Adrenal gland (tissue), 19 donors: ENCODE measurements at places on chromosomes 2 and 18. TPM values are rescaled to one million over a fixed set of nuclear protein-coding genes. Genes with fewer than 3 reads are reported as not detected.
A peak's percentile ranks its signal among the peaks of the same experiment; 100 is the strongest.

Gene ANTXR1
- polyA plus RNA-seq: 33.7 TPM

Gene CHRNG
- 0.08 TPM for polyA plus RNA-seq

Gene CHN1
- polyA plus RNA-seq: 11.9 TPM

Gene C1GALT1C1L
- 3.8 TPM for polyA plus RNA-seq

Gene ARHGEF4
- polyA plus RNA-seq: 4.2 TPM

Gene CCDC74B
- polyA plus RNA-seq: 3.9 TPM

Gene RESP18
- not detected for polyA plus RNA-seq

Gene CASP10
- 2.5 TPM for polyA plus RNA-seq

Gene MAP2
- polyA plus RNA-seq: 6.3 TPM

Gene ZSWIM2
- not detected for polyA plus RNA-seq

DNA sequence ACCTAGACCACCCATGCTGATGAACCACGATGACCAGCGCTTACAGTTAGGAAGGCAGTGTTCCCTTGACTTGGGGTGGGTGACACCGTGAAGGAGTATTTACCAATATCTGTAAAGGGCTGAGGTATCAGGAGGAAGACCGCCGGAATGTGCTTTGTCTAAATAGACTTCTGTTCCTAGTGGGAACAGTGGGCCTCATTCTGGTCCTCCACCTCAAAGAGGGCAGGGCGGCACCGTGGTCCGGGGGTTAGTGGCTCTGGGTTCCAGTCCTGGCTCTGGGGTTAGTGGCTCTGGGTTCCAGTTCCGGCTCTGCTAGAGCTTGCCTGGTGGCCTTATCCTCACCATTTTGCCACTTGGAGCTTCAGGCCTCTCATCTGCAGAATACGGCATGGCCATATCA, 91.6 kb upstream of the SMAD2 start:
- no peak overlapping the region for H3K27ac ChIP-seq
- no peaks in the 10 kb centered on the region for H3K36me3 ChIP-seq
- DNase-seq: no peak
- no peak overlapping the region for H3K4me3 ChIP-seq

DNA sequence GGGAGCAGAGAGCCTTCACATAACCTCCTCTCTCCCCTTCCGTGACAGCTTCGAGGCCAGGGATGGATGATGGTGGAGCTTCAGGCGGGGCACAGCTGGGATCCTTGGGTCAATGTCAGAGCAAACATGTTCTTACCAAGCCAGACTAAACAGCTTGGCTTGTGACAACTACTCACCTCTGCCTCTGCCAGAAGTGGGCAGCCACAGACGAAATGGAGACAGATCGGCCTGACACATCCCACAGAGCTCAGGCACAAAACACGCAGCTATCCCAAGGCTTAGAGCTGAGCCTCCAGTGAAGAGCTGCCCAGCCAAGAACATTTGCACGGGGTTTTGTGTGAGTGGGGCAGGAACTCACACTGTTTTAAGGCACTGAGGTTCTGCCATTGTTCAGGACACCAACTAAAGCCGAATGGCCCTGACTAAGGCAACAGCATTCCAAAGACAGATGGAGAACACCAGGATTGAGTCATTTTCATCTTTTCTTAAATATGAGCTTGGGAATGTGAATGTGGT, 12.8 kb downstream of the PXDN start:
- peaks cover 13% of the 10 kb centered on the region for H3K4me1 ChIP-seq
- H3K27me3 ChIP-seq: no peaks in the 10 kb centered on the region
- no peak overlapping the region for H3K27ac ChIP-seq

DNA sequence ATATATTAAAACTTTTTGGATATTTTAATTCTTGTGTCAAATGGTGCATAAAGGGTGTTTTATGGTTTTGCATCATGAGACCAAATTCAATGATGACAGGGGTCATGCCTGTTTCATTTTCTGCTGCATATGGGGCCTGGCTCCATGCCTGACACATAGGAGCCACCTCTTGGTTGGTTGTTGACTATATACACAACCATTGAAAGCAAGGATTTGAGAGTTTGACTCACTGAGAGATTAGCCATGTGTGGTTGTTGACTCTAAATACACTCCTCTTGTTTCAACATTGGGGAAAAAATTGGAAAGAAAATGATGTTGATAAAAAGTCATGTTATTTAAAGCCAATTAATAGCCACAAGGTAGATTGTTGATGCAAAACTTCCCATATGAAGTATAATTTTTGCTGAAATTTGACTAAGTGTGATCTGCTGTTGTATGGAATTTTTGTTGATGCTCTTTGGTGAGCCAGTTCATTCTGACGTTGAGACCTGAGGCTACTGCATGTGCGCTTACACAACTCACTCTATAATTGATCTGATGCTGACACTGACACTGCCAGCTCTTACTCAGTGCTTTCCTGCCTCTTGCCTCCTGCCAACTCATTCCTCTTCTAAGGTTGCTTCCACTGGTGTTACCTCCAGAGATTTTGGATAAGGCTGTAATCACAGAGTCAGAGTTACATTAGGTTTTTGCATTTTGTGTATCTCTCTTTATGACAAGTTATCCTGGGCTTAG, 446.2 kb upstream of the SLC14A2 start:
- no peaks in the 10 kb centered on the region for H3K36me3 ChIP-seq
- H3K27ac ChIP-seq: no peak overlapping the region
- no peak overlapping the region for H3K4me3 ChIP-seq
- H3K27me3 ChIP-seq: no peaks in the 10 kb centered on the region

DNA sequence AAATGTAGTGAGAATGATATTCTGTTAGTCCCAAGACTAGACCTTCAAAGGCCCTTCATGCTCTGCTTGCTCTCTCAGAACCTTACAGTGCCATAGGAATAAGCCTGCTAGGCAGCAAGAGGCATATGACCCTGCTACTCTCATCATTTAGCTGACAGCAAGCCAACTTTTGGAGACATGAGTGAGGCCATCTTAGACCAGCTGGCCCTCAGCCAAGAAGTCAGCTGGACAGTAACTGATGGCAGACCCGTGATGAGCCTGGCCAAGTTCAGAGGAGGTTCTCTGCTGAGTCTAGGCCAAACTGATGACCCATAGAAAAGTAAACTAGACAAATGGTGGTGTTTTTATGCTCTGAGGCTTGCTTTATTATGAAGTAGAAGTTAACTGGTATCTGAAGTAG, 82.6 kb downstream of the C18orf54 start:
- H3K4me1 ChIP-seq: no peaks in the 10 kb centered on the region
- no peak overlapping the region for H3K4me3 ChIP-seq
- no peak for DNase-seq
- no peaks in the 10 kb centered on the region for H3K36me3 ChIP-seq

GRCh38 chr2:195498176-195498575, 158.8 kb upstream of the SLC39A10 start:
- no peak overlapping the region for H3K4me3 ChIP-seq
- H3K27ac ChIP-seq: no peak overlapping the region
- no peaks in the 10 kb centered on the region for H3K27me3 ChIP-seq
- no peaks in the 10 kb centered on the region for H3K4me1 ChIP-seq

DNA sequence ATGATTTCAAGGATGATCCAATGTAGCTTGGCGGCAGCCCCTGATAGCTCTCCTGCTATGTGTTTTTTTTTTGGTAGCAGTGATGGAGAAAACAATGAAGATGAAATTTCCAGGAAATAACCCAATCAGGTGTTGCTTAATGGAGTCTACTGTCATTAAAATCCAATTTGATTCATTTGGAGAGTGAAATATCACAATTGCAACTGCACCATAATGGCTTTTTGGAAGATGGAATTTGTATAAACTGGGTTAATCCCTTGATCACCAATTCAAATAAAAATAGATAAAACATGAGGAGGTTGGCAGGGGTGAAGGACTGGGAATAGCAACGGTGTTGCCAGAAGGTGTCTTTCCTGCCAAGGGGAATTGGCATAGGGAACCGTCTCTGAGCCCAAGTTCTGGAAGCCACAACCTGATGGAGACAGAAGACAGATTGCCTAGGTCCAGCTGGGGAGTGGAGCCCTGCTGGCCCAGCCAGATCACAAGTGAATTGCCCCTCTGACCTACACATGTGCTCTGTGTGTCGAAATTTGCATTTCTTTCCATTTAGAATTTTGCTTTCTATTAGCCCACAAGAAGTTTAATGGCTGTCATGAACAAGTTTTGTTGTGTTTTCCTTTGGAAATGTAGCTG, 170.3 kb upstream of the SPRED2 start:
- H3K27ac ChIP-seq: no peak overlapping the region
- H3K4me1 ChIP-seq: no peaks in the 10 kb centered on the region
- no peaks in the 10 kb centered on the region for H3K27me3 ChIP-seq
- H3K36me3 ChIP-seq: no peaks in the 10 kb centered on the region

DNA sequence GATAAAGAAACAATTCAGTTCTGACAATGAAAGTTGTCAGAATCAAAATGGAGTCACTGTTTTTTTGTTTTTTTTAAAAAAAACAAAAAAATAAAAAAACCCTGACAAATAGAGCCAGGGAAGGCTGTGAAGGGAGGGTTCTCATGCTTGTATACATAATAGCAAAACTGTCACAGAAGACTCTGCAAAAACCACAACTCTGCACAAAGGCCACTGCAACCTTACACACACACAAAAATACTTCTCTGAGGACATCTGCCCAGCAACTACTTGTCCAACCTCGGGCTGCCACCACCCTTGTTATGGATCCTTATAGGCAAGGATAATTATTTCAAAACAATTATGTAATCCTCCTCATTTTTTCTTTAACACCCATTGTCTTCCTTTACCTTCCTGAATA, 41.9 kb upstream of the C2orf66 start:
- H3K36me3 ChIP-seq: no peaks in the 10 kb centered on the region
- H3K27ac ChIP-seq: no peak overlapping the region
- DNase-seq: no peak

GRCh38 chr18:49544362-49544761, 17.5 kb upstream of the LIPG start:
- H3K36me3 ChIP-seq: no peaks in the 10 kb centered on the region
- H3K27me3 ChIP-seq: no peaks in the 10 kb centered on the region
- no peak overlapping the region for H3K27ac ChIP-seq
- H3K4me1 ChIP-seq: no peaks in the 10 kb centered on the region

DNA sequence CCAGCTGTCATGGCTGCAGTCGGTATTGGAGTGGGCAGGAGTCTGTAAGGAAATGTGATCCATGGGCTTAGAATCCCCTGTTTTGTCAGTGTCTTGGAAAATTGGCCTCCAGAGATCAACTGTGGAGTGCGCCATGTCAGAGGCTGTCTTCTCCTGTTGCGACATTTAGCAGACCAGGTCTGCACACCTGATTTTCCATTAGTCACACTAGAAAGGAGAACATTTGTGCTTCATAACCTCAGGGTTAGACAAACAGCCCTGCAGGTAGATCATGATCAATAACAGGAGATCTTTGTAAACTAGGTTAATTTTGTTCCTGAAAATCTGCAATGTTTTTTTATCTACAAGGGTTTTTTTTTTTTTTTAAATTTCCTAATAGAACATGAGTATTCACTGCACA, 28.0 kb downstream of the LDLRAD4 start:
- H3K4me3 ChIP-seq: no peak overlapping the region
- no peak for DNase-seq
- no peaks in the 10 kb centered on the region for H3K36me3 ChIP-seq
- no peak overlapping the region for H3K27ac ChIP-seq
- peaks cover 7% of the 10 kb centered on the region for H3K4me1 ChIP-seq
- H3K27me3 ChIP-seq: no peaks in the 10 kb centered on the region

- H3K4me1 ChIP-seq: no peaks in the 10 kb centered on the region
- peaks cover 5% of the 10 kb centered on the region for H3K27me3 ChIP-seq
- DNase-seq: no peak
- no peak overlapping the region for H3K4me3 ChIP-seq
- no peak overlapping the region for H3K27ac ChIP-seq
These were observed 286.5 kb downstream of the ICOS start for GRCh38 chr2:204223046-204223445.

DNA sequence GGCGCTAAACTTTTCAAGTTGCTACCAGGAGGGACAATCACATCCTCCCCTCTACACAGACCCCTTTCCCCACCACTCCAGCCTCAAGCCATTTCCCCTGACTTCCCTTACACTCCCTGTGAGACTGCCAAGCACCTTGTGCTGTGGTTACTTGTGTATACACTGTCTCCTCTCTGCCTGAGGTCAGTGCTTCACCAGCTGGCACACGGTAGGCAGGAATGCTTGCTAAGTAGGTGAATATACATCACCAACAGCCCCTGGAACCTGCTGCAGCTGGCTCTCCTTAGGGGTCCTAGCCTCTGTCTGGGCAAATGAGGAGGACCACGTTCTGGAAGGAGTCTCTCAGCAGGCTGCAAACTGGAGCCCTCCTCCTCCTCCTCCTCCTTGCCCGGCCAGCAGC, 38.3 kb upstream of the ACAA2 start:
- H3K27me3 ChIP-seq: no peaks in the 10 kb centered on the region
- DNase-seq: no peak
- H3K27ac ChIP-seq: no peak overlapping the region

GRCh38 chr18:33470216-33470615, 29.7 kb upstream of the CCDC178 start:
- H3K27me3 ChIP-seq: no peaks in the 10 kb centered on the region
- no peak overlapping the region for H3K4me3 ChIP-seq
- no peaks in the 10 kb centered on the region for H3K36me3 ChIP-seq
- no peaks in the 10 kb centered on the region for H3K4me1 ChIP-seq
- no peak overlapping the region for H3K27ac ChIP-seq

GRCh38 chr2:138846216-138846821, 66.1 kb upstream of the NXPH2 start:
- H3K27me3 ChIP-seq: no peaks in the 10 kb centered on the region
- H3K4me1 ChIP-seq: no peaks in the 10 kb centered on the region
- H3K27ac ChIP-seq: no peak overlapping the region
- H3K36me3 ChIP-seq: no peaks in the 10 kb centered on the region
- DNase-seq: no peak
- no peak overlapping the region for H3K4me3 ChIP-seq

DNA sequence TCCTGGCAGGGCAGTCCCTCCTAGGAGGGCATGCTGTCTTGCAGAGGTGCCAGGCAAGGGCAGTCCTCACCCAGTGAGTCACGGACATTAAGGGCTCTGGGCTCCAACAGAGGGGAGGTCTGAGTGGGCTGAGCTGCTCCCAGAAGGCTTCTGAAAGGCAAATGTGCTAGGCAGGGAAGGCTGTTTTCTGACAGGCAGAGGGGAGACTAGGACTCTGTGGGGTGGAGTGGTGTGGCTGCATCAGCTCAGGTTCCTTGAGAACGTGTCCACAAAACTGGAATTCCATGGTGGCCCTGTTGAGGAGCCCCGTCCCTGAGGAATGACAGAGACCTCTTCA, 283.5 kb downstream of the MYCN start:
- DNase-seq: no peak
- H3K27me3 ChIP-seq: no peaks in the 10 kb centered on the region
- no peaks in the 10 kb centered on the region for H3K4me1 ChIP-seq

- no peak overlapping the region for H3K4me3 ChIP-seq
- no peak overlapping the region for H3K27ac ChIP-seq
- H3K36me3 ChIP-seq: no peaks in the 10 kb centered on the region
- H3K4me1 ChIP-seq: no peaks in the 10 kb centered on the region
- peak; percentile 52 for DNase-seq
These were observed 201.8 kb downstream of the ZFP36L2 start for GRCh38 chr2:43024515-43025011.

DNA sequence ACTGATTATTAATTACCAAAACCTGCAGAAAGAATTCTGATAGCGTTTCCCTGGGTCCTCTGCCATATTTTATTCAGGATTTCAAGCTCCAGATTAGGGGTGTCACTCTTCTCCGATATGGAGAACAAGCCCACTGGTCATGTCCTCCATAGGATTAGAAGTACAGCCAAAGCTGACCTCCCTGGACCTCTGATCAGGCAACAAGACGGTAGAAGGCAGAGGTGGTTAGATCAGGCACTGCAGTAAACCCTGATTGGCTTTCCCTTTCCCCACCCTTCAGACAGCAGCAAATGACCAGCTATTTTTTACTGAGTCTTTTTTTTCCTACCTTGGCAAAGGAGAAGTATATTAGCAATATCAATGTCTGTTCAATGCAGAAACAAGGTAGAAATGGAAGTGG, 37.7 kb downstream of the SPC25 start:
- H3K4me3 ChIP-seq: no peak overlapping the region
- DNase-seq: no peak
- peaks cover 4% of the 10 kb centered on the region for H3K4me1 ChIP-seq
- no peaks in the 10 kb centered on the region for H3K27me3 ChIP-seq
